ENCODE measurements at places on chromosomes 3 and 15. TPM values are rescaled to one million over a fixed set of nuclear protein-coding genes. Genes with fewer than 3 reads are reported as not detected.

- no peak for DNase-seq
These were observed 51.4 kb upstream of the GK5 start for GRCh38 chr3:142276781-142277180.

Gene CCR9
- not detected for total RNA-seq

Gene TGM5
- not detected for total RNA-seq

Gene SPINK8
- not detected for total RNA-seq

DNA sequence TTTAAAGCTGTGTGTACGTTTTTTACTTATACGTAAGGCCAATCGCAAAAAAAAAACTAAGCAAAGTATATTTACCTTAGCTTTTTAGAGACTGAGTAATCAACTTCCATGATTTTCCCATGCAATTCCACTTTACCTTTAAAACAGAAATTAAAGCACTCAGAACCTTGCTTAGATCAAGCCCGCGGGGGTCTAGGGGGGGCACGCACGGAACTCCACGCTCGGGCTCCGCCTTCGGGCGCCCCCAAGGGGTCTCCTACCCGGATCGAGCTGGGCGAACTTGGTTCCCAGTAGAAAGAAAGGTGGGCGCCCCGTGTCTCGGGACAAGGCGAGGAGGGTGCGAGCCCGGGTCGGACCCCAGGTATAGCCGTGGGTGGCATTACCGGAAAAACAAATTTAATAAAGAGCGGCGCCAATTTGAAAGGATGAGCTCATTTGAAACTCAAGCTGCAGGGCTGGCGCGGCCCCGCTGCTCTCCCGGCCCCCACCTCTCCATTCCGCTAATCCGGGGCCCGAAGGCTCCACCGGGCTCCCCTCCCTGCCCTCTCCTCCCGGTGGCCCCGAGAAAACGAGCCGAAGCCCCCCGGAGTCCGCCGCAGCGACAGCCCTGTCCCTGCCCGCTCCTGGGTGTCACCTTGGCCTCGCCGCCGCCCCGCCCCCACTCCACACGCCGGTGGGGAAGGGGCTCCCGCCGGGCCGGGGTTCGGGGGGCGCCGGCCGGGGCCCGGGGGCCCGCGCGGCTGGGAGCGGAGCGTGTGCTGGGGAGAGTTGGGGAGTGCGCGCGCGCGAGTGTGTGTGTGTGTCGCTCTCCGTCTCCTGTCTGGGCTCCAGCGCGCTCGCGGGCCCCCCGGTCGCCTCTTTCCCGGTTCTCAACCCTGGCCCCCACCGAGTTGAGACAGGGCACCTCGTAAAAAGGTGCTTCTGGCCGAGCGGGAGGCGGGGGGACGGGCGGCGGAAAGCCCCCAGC, 1.5 kb downstream of the IGF2BP2 start:
- no peak for DNase-seq

DNA sequence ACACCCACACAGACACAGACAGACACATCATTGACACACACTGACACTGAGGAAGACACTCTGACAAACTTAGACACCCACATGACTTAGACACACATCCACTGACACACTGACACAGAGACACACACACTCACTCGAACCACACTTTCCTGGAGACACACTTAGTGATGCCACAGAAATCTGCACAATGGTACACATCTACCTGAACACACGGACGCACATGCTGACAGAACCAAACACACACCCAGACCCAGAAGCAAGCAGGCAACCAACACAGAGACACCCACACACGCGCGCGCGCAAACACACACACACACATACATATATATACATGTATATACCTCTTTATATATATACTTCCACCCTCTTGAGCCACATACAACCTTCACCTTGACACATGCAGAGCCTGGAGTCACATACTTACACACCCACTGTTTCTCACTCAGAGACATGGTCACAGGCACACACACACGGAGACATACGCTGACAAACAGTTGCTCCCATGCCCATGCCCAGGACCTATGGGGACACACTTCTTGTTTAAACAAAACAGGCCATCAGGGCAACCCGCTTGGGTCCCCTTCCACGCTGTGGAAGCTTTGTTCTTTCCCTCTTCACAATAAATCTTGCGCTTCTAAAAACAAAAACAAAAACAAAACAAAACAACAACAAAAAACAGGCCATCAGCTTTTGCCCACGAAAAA, 913 bp upstream of the SCN5A start:
- no peak for DNase-seq

- DNase-seq: no peak
These were observed 549 bp downstream of the TRH start for GRCh38 chr3:129974833-129975704.

Data from H4 (cell line).